NCI-H460 (cell line): ENCODE measurements at places on chromosomes 7 and 10. TPM values are rescaled to one million over a fixed set of nuclear protein-coding genes. Genes with fewer than 3 reads are reported as not detected.

DNA sequence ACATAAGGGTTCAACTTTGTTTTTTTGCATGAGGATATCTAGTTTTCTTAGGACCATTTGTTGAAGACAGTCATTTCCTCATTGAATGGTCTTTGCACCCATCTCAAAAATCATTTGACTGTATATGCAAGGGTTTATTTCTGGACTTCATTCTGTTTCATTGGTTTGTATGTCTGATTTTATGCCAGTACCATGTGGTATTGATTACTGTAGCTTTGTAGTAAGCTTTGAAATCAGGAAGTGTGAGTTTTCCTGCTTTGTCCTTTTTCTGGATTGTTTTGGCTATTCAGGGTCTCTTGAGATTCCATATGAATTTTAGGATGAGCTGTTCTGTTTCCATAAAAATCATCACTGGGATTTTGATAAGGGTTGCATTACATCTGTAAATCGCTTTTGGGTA is 63.9 kb downstream of the SND1 start:
- DNase-seq, result no peak

GRCh38 chr10:117334066-117334465 is 41.2 kb downstream of the PDZD8 start:
- DNase-seq, result no peak

GRCh38 chr7:90938371-90938770 is 325.9 kb upstream of the FZD1 start:
- DNase-seq, result no peak

The CH25H gene
- total RNA-seq, result not detected in 2 replicates

- DNase-seq, result no peak
Observed at GRCh38 chr10:75425291-75426079, 5.9 kb upstream of the LRMDA start.

DNA sequence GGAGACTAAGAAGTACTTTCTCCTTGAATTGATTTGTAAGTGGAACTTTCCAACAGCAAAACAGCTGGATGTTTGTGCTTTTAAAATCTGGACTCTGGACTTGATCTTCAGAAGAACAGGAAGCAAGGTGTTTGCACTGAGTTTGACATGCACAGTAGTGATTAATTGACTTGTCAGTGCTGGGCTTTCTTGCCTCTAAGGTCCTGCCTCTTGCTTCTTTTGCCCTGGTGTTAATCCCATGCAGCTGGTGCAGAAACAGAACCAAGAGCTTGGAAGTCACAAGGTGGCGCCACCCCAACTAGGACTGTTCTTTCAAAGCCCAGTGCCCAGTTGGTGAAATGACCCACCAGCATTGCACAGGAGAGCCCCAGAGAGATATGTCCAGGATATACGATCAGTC is 66.8 kb upstream of the SEPHS1 start:
- no peak for DNase-seq

DNA sequence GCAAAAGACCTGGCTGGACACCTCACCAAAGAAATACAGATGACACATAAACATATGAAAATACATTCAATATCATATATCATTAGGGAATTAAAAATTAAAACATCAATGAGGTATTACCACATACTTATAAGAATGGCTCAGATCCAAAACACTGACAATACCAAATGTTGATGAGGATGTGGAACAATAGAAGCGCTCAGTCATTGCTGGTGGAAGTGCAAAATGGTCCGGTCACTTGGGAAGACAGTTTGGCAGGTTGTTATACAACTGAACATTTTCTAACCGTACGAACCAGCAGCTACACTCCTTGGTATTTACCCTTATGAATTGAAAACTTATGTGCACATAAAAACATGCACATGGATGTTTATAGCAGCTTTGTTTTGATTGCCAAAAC is 38.5 kb downstream of the ZMYND11 start:
- DNase-seq, result no peak

The SLC26A4 gene
- total RNA-seq, result 0.22 and 0.35 TPM in 2 replicates

The NPFFR1 gene
- total RNA-seq, result not detected in 2 replicates

DNA sequence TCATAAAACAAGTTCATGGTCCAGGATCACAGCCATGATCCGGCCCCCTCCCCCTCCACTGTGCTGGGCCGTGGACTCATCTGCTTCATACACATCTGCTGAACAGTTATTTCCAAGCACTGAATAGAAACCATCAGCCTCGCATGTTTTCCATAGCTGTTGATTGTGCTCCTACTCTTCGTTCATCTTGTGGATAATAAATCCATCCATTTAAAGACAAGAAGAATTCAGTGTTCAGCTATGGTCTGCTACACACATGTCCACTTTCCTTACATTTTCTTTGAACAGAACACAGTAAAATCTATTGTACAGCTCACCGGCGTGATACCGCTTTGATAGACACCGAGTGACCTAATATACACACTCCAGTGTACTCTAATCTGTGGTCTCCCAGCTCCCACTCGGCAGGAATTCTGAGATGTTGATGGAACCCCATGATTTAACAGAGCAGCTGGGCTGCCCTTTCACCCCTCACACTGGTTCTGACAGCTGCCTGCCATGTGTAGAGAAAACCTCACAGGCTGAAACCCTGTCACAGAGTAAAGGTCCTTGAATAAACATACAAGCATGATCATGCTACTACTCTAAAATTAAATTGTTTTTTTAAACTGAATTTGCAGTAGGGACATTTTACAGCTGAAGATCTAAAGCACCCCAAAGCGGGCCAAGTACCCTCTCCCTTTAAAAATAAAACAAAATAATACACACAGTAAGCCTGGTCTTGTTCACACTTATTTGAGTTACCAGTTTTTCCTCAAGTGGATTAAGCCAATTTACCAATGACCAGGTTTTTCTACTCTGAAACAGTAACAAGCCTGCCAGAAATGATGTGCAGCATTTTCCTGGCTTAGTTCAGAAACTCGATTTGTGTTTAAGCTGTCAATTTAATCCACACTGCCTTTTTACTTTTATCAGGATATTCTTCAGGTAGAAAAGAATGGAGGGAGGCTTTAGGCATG is 95.1 kb upstream of the FZD1 start:
- DNase-seq, result no peak

DNA sequence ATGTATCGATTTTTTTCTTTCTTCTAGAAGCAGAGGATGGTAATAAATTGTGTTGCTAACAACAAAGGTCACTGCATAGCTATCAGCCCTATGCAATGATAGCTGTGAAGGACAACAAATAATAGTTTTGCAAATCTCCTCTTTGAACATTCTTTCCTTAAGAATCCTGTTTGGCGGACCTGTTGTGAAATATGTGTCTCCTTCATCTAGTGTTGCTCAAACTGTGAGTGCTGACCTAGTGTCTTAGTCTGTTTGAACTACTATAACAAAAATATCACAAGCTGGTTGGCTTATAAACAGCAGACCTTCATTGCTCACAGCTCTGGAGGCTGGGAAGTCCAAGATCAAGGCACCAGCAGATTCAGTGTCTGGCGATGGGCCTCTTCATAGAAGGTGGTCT is 53.7 kb downstream of the CAV1 start:
- DNase-seq, result no peak

The DGKI gene
- 0.17 and 0.40 TPM in 2 replicates for total RNA-seq

- DNase-seq, result no peak
Observed at GRCh38 chr7:116777651-116778281, 84.6 kb upstream of the CAPZA2 start.

The PDE6C gene
- total RNA-seq, result not detected in 2 replicates

DNA sequence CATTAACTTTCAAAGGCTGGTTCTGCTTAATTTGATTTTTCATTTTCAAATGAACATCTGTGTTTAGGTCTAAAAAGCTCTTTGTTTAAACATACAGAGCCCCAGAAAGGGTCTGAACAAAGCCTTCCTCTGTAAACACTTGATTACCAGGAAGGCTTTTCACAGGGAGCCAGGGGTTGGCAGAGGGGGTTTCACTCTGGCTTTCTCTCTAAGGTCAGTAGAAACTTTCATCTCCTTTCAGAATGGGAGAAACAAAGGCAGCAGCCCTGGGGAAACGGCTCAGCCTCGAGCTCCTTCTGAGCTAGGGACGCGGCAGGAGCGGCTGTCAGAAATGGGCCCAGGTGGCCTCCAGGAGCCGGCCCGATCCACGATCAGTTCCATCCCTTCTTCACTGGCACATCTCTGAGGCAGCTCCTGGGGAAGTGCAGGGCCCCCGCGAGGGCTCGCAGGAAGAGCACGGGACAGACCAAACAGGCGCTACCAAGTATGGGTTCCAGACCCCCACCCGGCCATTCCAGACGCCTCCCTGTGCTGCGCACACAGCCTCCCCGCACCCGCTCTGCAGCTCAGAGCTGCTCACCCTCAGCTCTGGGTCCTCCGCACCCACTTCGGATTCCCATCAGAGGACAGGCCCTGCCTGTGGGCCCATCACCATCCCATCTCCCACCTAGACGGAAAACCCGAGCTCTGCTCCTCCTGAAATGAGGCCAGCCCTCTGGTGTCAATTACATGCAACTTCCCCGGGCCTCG is 124.1 kb downstream of the MAD1L1 start:
- no peak for DNase-seq

The TMEM213 gene
- total RNA-seq, result not detected in 2 replicates
